Midbrain (tissue), 1 donor: ENCODE measurements at places on chromosomes 4 and X.

- no peak for DNase-seq
Observed at GRCh38 chr4:180571516-180572055, 1671.6 kb upstream of the TENM3 start.

- DNase-seq: no peak
Observed at GRCh38 chr4:2686379-2687265, 69.5 kb downstream of the TNIP2 start.

DNA sequence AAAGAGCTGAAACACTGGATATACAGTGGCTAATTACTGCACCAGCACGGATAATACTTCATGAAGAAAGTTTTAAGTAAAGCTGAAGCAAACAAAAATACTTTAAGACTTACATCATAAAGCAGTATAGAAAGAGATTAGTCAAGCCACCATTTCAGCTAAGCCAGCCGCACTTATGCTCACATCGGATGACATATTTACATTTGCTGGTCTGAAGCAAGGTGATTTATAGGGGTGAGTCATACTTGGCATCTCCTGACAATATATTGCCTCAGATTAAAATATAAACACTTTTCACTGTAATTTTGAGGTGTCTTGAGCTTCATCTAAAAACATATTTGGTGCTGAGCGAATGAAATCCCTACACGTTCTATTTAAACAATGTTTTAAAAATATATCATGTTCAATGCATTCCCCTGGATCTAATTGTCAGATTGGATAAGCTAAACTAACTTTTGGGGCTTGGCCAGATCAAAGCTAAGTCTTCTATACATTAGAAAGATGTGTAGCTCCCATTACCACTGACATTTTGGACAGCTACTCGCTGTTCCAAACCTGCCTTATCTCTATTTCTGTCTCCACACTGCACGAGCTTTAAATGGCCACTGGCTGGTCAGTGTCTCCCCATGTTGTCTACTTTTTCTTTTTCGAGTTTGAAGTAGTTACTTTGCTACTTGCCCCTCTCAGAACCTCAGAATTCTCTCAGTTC is 103.2 kb downstream of the VCX2 start:
- no peak for DNase-seq

GRCh38 chr4:39994406-39994805 is 16.7 kb upstream of the PDS5A start:
- no peak for DNase-seq

DNA sequence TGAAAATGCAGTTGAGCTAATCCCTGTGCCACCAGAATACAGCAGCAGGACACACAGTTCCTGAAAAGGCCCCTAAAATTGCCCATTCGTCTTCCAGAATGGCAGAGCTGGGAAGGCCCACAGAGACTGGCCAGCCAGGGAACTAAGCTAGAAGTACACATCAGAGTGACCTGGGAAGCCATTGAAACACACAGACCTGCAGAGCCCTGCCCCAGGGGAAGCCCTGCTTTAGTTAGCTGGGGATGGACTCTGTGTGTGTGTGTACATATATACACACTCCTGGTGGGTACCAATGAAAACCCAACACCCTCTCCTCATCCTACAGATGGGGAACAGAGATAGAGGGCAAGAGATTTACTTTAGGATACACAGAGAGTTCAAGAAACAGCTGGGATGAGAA is 227.7 kb downstream of the HS6ST2 start:
- DNase-seq: no peak

DNA sequence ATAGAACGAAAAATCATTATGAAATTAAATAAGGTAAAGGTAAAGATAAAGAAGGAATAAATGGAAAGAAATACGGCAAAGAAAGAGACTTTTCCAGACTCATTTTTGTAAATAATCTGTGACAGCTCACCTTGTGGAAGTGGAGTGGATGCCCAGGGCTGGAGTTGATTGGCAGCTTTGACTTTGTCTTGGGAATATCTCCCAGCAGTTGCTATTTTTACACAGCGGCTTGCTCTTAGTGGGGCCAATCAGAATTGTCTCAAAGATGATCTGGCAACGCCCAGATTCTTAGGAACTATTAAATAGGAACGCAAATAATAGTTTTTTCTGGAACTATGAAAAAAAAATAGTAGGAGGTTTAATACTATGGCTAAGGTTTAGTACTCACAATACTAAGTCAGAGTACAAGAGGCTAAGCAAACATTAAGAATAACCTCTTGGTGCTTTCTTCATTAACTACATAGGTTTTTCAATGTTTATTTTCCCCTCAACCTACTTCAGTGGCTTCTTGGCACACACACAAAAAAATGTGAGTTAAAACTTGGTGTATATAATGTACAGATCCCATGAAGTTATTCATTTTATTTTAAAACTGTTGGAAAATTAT is 132.7 kb downstream of the TRAM1L1 start:
- no peak for DNase-seq
